ENCODE measurements at places on chromosomes 2 and 18.

DNA sequence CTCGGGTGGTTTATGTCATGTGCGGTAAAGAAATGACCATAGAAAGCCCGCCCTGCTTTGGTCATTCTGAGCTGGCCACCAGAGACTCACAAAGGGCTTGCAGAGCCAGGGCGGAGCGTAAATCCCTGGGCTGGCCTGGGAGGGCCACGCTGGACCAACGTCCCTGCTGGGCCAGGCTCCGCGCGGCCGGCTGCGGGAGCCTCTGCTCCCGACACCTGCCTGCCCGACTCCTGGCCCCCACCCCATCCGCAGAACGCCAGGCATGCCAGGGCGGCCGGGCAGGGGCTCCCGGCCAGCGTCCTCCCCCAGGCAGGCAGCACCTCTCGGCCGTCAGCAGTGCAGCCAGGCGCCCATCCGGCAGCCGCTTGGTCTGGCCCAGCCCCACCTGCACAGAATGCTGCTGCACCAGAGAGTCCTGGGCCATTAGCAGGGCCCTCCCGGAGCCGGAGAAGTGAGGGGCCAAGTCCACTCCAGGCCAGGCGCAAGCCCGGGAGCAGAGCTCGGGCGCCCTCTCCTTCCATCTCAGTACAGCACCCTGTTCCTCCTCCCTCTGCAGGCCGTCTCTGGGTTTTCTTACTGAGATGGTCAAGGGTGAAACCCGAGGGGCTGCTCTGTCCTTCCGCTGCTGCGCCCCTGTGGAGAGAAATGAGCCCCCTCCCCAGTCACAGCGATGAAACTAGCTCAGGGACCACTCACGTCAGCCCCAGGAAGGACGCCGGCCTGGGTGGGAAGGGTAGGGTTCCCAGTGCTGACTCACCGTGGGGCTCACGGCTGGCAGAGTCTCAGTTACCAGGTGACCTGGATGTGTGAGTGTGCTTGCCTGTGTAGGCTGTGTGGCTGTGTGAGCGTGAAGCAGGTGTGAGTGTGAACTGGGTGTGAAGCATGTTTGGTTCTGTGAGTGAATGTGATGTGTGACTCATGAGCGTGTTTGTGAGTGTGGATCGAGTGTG, 83.3 kb downstream of the PTGR3 start:
- no peak for DNase-seq

DNA sequence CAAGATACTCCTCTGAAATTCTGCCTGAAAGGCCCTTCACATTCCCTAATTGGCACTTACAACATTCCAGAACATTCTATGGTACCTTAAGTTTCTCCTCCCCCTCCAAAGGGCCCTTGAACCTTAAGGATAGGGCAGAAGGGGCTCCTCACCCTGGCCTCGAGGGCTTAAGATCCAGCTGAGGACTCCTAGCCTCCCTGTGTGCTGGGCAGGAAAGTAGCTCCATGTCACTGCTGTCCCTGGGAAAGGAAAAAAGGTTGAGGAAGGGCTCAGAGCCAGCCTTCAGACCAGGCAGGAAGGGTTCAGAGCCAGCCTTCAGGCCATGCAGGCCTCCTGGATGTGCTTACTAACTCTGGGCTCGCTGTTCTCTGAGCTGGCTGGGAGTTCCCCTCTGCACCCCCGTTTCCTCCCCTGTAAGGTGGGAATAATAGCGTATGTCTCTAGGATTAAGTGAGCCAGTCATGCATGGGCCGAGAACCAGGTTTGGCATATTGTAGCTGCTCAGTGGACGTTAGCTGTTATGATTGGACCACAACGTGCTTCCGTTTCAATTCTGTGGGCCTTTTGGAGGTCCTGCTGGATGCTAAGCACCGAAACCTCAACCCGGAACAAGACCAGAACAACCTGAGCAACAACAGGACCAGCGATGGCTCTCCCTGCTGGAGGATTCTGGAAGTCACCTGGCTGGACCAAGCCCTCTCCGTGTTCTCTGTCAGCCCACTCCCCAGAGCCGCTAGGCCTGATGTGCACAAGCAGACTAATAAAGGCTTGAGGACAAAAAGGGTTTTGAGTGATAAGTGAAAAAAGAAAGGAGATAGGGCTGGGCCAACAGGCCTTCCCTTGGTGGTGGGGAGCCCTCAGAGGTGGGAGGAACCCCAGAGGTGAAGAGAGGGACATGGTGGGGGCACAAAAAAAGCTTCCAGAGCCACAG, 1.0 kb upstream of the B3GNT7 start:
- DNase-seq: no peak

GRCh38 chr2:186605041-186605440, 15.2 kb downstream of the ITGAV start:
- no peak for DNase-seq

DNA sequence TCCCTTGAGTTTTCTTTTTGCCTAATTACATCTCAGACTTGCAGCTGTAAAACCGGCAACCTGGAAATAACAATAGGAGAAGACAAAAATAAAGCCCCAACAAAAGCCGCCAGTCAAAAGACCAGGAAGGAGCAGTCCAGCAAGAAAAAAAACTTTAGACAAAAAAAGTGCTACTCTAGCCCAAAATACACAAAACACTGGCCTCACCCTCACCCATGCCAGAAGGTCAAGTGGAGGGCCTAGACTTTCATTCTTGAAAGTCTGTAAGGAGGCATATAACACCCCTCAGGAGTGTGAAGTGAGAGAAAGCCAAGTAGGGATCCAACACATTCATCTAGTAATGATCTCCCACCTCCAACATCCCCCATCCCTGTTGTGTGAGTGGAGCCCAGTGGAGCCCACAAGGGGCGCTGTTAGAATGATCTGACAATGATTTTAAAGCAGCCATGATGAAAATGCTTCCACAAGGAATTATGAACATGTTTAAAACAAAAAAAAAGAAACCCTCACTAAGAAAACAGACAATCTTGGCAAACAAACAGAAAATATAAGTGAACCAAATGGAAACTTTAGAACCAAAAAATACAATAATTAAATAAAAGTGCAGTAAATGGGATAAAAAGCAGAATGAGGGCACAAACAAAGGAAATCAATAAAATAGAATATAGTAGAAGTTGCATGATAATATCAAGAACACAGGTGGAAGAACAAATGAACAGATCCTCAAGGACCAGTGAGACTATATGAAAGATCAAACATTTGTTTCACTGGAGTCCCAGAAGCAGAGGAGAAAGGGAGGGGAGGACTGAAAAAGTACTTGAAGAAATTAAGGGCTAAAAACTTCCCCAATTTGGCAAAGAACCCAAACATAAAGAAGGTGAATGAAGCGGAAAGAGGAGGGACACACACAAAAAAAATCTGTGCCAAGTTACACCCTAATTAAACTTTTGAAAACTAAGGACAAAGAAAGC, 23.9 kb downstream of the SESTD1 start:
- DNase-seq: no peak

GRCh38 chr2:10538224-10538894, 90.2 kb upstream of the ODC1 start:
- no peak for DNase-seq

- no peak for DNase-seq
Observed at GRCh38 chr2:162591403-162592083, 247.0 kb downstream of the KCNH7 start.

DNA sequence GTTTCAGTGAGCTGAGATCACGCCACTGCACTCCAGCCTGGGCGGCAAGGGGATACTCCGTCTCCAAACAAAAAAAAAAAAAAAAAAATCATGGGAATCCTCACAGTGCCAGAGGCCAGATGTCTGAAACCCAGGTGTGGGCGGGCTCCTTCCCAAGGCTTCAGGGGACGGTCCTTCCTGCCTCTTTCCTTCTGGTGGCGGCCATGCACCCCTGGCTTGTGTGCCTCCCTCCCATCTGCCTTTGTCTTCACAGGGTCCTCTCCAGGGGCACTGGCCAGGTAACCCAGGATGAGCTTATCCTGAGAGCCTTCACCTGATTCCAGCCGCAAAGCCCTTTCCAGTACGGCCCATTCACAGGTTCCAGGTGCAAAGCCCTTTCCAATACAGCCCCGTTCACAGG, 40.9 kb upstream of the GPC1 start:
- no peak for DNase-seq

GRCh38 chr18:46481048-46481846, 175.8 kb downstream of the LOXHD1 start:
- peak; percentile 35 for DNase-seq

GRCh38 chr2:153963256-153963655, 91.5 kb downstream of the GALNT13 start:
- DNase-seq: no peak

DNA sequence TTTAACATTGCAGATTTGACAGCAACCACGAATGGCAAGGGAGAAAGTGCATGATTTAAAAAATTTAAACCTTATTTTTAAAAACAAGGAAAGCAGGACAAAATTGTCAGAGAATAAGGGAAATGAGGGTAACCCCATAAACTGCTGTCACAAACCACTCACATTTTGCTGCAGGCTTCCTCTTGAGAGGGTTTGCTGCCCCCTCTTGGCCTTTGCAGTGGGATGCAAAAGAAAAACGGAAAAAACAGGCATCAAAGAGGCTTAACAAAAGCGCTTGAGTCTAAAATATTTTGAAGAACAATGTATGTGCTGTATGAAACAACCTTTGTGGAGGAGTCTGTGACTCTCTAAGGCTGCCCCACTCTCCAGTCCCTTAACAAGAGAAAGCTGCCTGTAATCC, 91.6 kb downstream of the TMX3 start:
- no peak for DNase-seq

DNA sequence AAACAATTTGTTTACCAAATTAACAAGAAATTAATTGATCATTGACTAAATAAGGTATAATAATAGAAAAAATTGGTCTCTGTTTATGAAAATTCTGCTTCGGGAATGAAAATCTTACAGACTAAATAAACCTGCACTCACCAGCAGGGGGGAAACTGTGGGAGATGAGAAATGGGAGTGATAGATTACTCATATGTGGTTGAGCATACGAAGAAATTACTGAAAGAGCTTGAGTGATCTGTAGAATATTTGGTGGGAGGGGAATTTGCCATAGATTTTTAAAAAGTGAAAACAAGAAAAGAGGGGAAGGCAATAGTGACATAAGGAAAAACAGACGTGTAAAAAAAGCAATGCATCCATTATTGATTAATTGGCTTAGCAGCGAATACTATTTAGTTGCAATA, 2.2 kb downstream of the HMSD start:
- DNase-seq: no peak

DNA sequence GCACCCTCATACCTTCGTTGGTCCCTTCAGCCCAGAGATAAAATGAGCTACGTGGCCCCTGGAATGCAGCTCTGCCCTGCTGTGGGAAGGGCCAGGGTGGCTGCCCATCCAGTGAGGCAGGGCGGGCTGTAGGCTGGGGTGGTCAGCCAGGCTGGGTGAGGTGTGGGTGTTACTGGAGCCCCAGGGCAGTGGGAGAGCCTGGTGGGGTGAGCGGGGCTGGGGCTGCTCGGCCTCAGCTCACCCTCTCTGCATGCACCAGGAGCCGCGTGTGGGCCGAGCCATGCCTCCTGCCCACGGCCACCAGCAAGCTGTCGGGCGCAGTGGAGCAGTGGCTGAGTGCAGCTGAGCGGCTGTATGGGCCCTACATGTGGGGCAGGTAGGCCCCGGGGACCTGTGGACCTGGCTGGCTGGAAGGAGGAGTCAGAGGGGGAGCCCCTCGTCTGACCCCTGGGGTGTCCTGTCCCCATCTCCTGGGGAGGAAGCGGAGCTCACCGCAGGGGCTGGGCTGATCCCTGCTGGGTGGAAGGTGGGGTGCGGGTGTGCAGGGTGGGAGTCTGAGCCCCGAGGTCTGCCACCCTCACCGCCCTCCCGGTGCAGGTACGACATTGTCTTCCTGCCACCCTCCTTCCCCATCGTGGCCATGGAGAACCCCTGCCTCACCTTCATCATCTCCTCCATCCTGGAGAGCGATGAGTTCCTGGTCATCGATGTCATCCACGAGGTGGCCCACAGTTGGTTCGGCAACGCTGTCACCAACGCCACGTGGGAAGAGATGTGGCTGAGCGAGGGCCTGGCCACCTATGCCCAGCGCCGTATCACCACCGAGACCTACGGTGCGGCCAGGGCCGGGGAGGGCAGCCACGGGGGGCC, 5.5 kb downstream of the RNPEPL1 start:
- no peak for DNase-seq

GRCh38 chr2:54568876-54569321, 112.8 kb downstream of the SPTBN1 start:
- no peak for DNase-seq

DNA sequence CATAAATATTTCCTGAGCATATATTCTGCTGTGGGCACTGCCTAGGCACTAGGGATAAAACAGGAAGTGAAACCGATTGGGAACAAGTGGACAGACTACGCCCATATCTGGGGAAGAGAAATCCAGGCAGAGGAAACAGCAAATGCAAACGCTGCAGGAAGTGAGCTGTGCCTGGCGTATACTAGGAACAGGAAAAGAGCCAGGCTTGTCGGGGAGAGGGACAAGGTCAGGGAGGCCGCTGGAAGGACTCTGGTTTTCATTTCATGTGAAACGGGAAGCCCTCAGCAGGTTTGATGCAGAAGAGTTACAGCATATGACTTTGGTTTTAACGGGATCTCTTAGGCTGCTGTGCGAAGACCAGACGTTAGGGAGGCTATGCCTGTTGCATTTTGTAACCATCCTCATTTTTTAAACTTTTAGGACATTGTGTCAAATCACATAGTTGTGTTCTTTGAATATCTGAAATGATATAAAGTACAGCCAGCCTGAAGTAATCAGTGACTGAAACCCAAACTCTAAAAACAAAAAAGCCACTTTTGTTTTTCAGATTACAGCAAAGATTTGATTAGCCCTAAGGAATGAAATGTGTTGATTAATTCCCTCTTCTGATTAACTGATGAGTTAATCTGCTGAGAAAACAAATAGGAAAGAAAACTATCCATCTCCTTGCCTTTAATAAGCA, 110.2 kb upstream of the PIEZO2 start:
- no peak for DNase-seq

- DNase-seq: no peak
Observed at GRCh38 chr2:238267341-238267710, 21.1 kb downstream of the PER2 start.

DNA sequence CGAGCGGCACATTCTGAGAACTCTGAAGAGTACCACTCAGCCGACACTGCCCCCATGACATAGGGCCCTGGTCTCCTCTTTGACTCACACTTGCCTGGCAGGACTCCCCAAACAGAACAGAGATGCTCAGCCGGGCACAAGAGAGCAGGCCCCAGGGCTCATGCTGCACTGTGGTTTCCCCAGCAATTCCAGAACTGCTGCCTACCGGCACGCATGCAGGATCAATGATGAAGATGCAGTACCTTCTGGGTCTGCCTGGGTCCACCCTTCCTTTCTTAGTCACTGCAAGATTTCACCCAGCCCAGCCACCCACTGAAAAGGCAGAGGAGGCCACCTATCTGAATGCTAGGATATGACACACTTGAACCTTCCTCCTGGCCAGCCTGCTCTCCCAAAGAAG, 49.4 kb downstream of the BCL11A start:
- no peak for DNase-seq

DNA sequence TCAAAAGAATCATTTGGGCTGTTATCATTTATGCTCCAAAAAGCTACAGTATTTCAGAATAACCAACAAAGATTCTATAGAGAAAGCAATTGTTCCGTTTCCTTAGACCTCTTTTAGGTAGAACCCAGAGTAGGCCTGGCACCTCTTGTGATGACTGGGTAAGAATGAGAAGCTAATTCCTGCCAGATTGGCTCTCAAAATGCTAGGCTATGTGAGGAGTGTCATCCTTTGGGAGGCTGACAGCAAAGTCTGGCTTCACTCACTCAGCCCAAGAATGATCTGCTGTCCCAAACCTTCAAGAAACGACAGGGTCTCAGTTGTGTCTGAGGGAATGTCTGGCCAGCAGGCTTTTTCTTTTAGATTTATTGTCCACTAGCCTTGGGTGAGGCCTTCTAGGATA, 4.5 kb downstream of the CERS6 start:
- no peak for DNase-seq

All from activated gamma-delta T cell treated with anti-CD3 and anti-CD28 coated beads, Interleukin-2, amount 50 U/mL, for 16 hours (primary cell).